ENCODE measurements at places on chromosomes 7 and 10.

- DNase-seq: no peak
These were observed 357.4 kb downstream of the PLXNA4 start for GRCh38 chr7:132218876-132219275.

GRCh38 chr7:150988230-150989226 lies 2.3 kb upstream of the NOS3 start:
- peak; percentile 96 for DNase-seq

DNA sequence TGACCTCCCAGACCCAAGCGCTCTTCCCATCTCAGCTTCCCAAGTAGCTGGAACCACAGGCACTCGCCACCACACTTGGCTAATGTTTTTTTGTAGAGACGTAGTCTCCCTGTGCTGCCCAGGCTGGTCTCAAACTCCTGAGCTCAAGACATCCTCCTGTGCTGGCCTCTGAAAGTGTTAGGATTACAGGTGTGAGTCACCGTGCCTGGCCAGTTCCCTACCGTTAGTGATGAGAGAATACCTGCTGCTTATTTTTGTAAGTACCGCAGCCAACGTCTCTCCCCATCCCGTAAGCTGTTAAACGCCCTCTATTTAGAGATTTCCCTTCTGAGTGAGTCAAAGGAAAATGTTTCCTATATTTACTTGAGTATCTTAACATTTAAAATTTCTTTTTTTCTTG lies 38.5 kb upstream of the PDLIM1 start:
- no peak for DNase-seq

DNA sequence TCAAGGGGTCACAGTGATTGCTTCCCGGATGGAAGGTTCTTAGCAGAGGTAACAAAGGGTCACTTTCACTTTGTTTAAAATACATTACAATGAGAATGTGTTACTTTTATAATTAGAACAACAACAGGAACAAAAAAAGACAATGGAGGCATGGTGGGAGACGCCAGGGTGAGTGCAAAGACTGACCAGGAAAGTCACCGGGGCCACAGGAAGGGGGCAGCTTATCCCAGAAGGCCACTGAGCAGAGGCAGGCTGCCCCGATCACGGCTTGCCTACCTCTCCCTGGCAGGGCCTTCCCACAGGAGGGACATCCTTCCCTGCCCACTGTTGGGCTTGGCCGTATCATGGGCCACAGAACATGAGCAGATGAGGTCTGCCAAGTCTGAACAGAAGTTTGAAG lies 46.8 kb upstream of the ENO4 start:
- no peak for DNase-seq

DNA sequence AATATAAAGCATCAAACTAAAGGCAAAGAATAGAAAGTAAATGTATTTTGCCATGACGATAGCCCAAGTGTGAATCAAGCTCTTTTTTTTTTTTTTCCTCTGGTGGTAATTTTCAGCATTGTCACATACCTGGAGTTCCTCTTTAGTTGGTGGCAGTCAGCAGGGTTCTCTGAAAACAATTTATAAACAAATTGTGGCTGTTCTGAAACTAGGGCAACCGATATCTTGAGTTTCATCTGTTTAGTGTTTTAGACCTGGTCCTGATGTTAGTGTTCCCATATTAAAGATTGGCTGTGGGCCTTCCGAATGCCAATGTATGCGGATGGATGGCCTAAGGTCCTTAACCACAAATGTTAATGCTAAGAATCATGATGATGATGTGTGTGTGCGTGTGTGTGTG lies 713.1 kb downstream of the GATA3 start:
- no peak for DNase-seq

DNA sequence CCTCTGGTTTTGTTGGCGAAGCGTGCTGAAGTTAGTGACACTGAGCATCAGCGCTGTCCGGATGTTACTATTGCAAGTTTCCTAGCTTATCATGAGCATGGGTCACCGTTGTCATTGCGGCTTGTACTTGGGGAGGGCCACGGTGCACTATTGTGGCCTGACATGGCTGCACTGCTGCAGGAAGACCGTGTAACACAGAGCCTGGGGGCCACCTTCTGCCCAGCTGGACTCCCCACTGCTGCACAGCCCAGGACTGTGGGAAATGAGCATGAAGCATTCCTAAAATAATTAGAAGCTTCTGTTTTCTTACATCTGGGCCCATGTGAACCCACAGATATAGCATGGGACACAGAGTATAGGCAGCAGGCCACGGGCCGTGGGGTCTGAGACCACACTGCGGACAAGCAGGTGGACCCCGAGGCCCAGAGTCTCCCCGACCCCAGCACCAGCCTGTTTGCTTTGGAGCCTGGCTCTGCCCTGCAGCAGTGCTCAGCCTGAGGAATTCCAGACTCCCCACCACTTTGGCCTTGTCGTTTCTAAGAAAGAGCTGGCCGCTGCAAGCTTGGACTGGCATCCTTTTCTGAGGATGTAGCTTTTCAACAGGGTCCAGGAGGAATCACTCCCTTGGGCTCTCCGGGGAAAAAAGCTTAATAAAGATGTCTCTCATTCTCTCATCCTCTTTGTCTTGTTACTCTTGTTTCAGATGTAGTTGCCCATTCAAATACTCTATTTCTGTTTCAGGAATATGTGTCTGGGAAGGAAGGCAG lies 179.2 kb downstream of the CCDC3 start:
- peak; percentile 61 for DNase-seq

GRCh38 chr10:105559333-105560097 lies 918.4 kb downstream of the SORCS3 start:
- DNase-seq: no peak
